CD4-positive, alpha-beta T cell treated with Interleukin-1 beta for 1 hour (primary cell): ENCODE measurements at places on chromosomes 4 and X.

GRCh38 chrX:38214551-38215531, 5.8 kb downstream of the SRPX start:
- no peak for DNase-seq

- DNase-seq, result no peak
These were observed 11.2 kb downstream of the BLTP1 start for GRCh38 chr4:122163301-122163700.

GRCh38 chr4:182320580-182320979, 77.4 kb downstream of the TENM3 start:
- no peak for DNase-seq

DNA sequence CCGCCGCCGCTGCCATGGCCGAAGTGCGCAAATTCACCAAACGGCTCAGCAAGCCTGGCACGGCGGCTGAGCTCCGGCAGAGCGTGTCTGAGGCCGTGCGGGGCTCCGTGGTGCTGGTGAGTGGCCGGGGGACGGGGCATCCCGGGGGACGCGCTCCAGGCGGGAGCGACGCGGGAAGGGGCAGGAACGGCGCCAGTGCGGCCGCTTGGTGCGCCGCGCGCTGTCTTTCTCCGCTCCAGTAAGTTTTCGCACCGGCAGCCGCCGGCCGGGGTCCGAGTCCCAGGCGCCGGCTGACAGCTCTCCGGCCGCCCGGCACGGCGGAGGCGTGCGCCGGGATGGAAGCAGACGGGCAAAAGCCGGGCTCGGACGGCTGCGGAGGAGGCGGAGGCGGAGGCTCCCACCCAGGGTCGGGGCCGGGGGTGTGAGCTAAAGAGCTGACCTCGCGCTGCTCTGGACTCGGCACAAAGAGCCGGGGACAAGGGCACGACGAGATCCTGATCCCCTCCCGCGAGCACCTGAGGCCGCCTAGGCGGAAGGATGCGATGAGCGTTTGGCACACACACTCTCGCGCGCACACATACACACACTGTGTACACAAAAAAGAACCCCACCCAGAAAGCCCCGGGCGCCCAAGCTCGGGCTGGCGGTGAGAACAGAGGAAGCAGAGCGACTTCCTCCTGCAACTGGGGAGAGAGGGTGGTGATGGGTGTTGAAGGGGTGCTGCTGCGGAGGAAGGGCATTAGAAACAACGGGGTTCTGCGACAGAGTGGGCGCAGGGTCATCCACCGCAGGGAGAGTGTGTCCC, 545 bp downstream of the DOCK11 start:
- DNase-seq, result peak; percentile 85

DNA sequence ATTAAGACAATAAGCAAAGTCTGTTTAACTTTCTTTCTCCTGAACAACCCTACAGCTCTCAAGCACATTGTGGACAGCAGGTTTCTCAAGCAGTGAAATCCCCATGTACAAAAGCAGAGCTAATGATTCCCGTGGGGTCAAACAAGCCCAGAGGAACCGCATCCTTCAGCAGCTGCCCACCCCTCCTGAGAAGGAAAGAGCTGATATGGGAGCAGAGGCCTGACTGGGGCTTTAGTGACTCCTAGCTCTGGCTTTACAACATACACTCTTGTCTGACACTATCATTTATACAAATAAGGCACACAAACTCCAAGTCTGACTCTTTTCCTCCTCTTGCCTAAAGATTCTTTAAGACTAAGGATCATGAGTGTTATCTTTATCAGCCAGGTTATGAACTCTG, 32.8 kb downstream of the HDAC8 start:
- no peak for DNase-seq
